ENCODE measurements at places on chromosomes 4 and X.

DNA sequence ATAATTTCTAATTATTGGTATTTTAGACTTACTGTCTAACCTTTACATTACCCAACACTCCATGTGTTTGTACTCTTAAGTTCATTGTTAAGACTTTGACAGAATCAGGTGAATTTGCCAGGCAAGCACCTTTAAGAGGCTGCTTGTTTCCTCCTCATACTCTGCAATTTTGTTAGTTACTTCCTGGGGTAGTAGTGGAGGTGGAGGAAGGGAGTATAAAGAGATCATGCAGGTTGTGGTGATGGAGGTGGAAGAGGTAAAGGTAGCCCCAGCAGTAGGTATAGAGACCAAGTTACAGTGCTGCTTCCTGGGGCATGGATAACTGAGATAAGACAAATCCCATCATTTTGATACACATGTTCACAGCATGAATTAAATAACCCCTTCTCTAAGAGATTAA is 6.7 kb downstream of the WDR44 start:
- no peak for DNase-seq

- DNase-seq, result no peak
These were observed 528.4 kb downstream of the KCNIP4 start for GRCh38 chr4:21420166-21420565.

GRCh38 chr4:185246453-185246852 is 37.1 kb downstream of the SNX25 start:
- no peak for DNase-seq

- no peak for DNase-seq
These were observed 88.0 kb downstream of the LEF1 start for GRCh38 chr4:108080747-108081146.

GRCh38 chr4:54440394-54441136 is 211.5 kb downstream of the PDGFRA start:
- peak; percentile 25 for DNase-seq

GRCh38 chr4:24639714-24640113 is 55.4 kb upstream of the DHX15 start:
- no peak for DNase-seq

- no peak for DNase-seq
These were observed 24.4 kb upstream of the RP2 start for GRCh38 chrX:46812445-46812844.

DNA sequence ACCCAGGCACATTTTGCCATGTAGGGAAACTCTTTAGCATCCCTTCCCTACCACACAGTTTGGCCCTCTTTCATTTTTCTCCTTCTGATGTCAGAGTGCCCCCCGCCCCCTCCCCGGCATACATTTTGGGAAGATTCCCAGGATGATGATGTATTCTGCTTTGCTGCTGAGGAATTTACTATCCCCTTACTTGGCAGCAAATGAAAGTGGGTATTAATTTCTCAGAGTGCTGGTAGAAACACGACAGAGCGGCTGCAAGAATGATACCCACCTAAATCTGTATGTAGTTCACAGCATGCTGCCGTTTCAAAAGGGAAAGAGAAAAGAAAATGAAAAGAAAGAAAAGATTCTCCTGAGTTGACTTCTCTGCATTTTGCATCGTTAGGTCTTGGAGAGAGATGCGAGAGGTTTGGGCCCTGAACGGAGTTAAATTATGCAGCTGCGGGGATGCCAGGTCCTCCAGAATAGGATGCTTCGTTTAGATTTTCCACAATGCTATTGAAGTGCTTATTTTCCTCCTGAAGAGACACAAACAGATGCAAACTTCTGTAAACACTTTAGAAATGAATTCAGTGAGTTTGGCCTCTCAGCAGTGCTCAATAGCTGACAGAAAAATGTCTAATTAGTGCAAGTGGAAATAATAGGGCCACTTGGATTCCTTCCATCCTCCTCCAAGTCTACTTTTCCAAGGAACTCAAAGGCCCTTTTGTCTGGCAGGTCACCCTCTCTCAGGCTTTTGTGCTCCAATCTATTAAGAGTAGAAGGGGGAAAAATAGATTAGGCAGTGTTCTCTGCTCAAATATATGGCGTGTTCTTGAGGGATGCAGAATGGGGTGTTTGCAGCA is 106.2 kb downstream of the ALPK1 start:
- DNase-seq, result no peak

- DNase-seq, result no peak
These were observed 11.3 kb upstream of the GLUD2 start for GRCh38 chrX:121036137-121036536.

DNA sequence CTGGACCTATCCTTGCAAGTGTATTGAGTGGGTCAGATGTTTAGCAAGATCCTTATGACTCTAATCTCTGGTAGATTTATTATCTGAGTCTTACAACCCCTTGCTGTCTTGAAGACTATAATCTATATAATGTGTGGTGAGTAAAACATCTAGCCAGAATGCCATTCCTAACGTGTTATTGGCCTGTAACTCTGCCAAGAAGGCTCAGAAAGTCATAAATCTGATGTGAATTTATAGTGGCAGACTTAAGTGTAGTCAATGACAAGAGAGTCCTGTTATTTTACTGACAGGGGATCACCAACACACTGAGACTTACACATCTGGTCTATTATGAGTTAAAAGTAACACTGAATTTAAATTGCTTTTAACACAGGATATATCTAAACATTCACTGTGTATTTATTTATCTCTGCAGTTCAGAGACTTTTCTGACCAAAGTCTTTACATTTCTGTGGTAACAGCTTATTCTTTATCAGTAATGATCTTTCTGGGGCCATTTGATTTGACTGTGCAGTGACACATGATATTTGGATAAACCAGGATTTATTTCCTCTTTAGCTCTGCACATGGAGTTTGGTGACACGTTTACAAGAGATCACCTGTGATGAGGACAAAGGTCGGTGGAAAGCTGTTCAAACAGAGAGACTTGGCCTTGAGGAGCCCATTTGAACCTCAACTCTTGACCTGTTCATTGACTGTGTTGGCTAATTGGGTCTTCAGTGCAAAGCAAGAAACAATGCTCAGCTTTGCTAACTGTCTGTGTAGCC is 415.8 kb downstream of the STIM2 start:
- DNase-seq, result no peak

DNA sequence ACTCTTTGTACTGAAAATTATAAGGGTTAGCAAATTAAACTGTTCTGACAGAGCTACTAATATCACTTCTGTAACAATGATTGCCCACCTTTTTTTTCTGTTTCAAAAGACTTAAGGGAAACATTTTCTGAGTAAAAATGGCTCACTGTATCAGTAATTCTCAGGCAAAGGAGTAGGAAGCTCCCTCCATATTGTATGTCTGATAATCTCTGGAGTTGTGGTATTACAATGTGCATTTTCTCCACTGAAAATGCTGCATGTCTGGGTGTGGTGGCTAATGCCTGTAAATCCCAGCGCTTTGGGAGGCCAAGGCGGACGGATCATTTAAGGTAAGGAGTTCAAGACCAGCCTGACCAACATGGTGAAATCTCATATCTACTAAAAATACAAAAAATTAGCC is 4.4 kb upstream of the STAP1 start:
- no peak for DNase-seq

- no peak for DNase-seq
These were observed 38.1 kb upstream of the ANXA3 start for GRCh38 chr4:78513411-78513975.

- DNase-seq, result no peak
These were observed 72.2 kb downstream of the RWDD4 start for GRCh38 chr4:183586824-183587223.

DNA sequence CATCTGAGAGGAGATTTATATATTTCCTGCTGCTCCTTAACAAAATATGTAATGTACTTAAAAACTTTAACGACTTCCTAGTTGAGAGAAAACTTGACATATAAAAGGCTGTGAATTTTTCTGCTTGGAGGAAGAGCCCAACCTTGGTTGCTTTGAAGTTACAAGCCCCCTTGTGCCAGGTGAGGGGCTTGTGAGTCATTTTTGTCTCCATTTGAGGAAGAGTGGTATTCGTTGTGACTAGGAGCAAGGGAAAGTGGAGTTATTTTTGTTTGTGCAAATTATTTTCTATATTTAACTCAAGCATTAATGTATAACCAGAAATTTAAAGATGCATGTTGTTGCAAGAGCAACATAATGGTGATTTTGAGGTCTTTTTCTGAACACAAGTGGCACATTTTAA is 99.0 kb upstream of the DDX3X start:
- DNase-seq, result no peak

GRCh38 chrX:20212486-20213089 is 54.1 kb downstream of the RPS6KA3 start:
- DNase-seq, result no peak

Data from SW480 (cell line).